ENCODE measurements at places on chromosomes 5 and 9.

DNA sequence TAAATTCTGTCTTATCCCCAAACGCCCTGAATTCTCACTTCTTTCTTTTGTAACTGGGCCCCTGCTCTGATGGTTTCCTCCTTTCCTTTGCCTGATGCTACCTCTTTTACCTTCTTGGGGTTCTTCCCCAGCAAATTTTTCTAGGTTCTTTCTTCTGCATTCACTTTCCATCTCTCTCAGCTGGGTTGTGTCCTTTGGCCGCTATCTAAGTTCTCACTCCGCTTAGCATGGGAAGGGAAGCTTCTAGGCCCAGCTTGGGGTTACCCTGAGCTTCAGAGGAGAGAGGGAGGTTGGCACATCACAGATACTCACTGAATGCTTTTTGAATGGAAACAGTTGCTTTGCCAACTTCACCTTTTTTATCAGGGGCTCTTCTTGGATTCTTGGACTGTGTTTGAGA is 17.0 kb downstream of the PALM2AKAP2 start:
- no peak for DNase-seq

- no peak for DNase-seq
Measured at GRCh38 chr9:70406434-70406862, 8.0 kb downstream of the KLF9 start.

- DNase-seq: no peak
Measured at GRCh38 chr5:118553662-118554061, 434.7 kb downstream of the DTWD2 start.

DNA sequence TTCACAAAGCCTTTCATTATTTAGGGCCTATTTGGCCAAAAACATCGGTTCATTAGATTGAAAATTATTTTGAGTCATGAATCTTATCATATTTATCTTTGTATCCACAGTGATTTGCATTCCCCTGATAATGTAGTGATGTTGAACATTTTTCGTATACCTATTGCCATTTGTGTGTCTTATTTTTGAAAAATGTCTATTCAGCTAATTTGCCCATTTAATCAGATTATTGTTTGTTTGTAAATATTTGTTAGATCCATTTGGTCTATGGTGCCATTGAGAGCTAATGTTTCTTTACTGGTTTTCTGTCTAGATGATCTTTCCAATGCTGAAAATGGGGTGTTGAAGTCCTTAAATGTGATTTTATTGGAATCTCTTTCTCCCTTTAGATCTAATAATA is 439.2 kb upstream of the TYRP1 start:
- DNase-seq: no peak

- no peak for DNase-seq
Measured at GRCh38 chr5:180139731-180140055, 68.1 kb upstream of the RNF130 start.

DNA sequence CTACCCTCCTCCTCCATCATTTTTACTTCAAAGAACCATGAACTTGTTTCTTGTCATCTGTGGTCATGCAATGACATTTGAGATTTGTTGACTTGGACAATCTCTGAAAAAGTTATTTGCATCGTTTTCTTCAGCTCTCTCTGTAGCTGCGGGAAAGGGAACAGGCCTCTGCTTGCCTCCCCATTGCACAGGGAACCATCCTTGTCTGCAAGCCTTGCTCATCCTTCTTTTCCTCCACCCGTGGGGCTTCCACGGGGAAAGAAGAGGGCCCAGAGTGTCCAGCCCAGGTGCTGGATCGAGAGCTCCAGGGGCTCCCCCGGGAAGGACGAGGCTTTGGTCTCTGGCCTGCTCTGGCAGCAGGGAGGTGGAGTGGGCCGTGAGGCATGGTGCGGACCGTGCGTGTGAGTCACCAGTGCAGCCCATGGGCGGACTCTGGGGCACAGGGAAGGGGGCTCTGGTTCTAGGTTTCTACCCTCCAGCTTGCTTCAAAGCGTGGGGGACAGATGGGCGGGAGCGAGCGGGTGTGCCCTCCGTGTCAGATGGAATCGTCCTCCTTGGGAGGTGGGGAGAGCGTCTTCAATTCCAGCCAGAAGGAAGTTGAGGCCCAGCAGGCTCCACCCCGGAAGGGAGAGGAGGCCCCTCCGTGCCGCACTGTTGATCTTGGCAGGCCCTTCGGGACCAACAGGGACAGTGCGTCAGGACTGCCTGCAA is 6.0 kb upstream of the IRX4 start:
- no peak for DNase-seq

DNA sequence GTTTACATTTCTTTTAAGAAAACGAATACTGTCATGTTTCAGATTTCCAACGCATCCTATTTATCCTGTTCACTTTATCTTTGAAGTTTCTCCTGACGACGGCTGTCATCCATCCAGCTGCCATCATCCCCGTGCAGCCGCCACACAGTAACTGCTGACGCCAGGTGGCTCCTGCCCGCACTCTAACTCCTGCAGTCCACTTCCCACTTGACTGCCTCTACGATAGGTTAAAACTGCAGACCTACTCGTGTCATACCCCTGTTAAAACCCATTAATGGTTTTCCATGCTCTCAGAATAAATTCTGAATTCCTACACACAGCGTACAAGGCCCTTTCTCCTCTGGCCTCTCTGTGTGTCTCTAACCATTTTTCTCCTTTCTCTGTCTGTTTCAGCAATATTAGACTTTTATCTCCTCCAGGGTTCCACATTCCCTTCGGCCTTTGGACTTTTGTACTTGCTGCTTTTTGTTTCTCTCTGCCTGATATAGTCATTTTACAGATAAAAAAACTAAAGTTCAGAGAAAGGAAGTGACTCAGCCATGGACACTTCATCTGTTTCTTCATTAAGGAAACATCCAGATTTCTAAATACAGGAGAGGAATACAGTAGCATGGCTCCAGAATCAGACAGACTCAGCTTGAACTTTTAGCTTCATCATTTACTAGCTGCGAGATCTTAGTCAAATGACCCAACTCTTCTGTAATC is 84.9 kb downstream of the ADAMTS12 start:
- no peak for DNase-seq

GRCh38 chr5:79297661-79298060 is 61.7 kb downstream of the JMY start:
- no peak for DNase-seq

DNA sequence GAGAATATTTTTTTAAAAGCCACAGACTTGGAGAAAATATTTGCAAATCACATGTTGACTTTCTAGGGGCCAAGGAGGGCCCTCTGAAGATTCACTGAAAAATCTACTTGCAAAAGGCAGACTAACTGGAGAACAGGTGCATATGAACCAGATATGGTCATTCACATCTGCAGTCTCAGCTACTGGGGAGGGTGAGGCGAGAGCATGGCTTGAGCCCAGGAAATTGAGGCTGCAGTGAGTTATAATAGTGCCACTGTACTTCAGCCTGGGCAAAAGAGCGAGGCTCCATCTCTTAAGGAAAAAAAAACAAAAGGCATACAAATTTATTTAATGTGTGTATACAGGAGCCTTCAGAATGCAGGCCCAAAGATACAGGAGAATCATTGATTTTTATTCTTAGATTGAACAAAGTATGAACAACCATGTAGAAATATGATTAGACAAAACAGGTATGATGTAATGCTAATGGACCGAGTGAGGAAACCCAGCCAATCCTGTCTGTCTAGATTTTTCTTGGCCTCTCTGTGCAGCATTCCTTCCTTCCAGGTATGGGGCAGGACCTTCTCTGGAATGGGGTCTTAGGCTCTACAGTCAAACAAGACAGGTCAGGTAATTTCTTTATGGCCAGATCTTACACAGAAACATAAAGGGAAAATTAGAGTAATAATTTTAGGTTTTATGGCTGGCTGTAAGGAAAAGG is 15.3 kb upstream of the SLC27A6 start:
- no peak for DNase-seq

DNA sequence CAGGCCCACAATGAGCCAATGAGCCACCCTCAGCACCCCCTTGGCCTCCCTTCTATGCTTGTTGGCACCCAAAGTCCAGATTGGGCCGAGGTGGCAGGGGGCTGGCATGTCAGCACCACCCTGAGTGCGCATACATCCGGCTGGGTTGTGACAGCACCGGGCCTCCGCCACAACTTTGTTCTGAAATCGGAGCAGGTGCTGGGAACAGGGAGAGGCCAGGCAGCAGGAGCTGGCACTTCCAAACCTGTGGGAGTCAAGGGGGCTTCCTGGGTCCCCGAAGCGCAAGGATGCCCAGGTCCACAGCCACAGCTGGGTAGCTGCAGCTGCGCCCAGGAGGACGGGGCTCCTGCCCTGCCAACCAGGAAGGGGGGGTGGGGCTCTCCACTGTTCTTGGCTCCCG is 1911.9 kb upstream of the WWC1 start:
- DNase-seq: no peak

DNA sequence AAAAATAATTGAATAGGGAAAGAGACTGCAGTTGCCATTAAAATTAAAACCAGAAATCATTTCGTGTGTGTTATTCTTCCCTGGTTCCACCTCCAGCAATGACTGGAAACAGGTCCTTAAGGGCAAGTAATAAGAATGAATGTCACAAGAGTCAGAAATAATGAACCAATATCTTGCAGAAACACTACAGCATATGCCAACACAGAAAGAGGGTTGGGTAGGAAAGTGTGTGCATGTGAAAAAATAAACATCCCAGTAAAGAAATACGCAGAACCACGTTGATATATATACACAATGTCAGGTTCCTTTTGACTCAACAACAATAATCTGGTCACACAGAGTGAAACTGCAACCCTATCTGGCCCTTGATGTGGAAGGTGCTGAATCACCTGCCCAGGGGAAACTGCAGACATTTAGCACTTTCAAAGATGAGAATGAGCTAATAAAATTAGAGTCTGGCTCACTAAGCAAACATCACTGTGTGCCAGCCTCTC is 15.0 kb downstream of the HMHB1 start:
- DNase-seq: no peak

- no peak for DNase-seq
Measured at GRCh38 chr9:118985851-118986250, 383.4 kb downstream of the BRINP1 start.

GRCh38 chr9:100761276-100761802 is 183.5 kb downstream of the CAVIN4 start:
- DNase-seq: no peak

- no peak for DNase-seq
Measured at GRCh38 chr5:113255579-113256386, 179.0 kb downstream of the TSSK1B start.

- DNase-seq: no peak
Measured at GRCh38 chr5:107157809-107158208, 512.9 kb downstream of the EFNA5 start.

DNA sequence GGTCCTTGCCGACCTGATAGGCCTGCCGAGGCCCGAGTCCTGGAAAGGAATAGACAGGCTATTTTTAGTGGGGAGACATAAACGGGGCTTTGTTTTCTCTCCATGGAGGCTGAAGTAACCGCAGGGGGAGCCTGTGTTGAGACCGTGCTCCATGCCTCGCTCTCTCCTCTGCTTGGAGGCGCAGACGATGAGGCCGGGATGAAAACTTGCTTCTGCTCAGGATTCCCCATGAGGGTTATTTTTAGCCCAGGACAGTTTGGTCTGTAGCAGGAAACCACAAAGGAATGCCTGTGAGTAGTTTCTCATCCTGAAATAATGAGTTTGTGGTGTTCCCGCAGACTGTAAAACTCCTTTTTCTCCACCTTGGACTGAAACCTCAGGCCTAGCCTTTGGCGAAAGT is 81.9 kb upstream of the RARS1 start:
- DNase-seq: no peak

DNA sequence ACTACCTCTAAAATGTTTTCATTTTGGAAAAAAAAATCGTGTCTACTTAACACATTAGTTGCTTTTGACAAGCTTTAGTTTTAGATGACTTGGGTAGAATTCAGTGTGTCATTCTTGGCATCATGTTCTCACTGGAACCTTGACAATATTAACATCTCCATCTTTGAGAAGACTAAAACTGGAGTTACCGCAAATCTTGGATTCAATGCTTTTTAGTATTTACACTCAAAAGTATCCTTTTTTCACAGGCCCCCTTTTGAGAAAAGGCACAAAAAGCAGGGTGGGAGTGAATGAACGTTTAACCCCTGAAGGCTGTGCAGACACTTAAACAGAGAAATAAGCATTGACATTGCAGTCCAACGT is 549.1 kb downstream of the CSNK1G3 start:
- DNase-seq: no peak

DNA sequence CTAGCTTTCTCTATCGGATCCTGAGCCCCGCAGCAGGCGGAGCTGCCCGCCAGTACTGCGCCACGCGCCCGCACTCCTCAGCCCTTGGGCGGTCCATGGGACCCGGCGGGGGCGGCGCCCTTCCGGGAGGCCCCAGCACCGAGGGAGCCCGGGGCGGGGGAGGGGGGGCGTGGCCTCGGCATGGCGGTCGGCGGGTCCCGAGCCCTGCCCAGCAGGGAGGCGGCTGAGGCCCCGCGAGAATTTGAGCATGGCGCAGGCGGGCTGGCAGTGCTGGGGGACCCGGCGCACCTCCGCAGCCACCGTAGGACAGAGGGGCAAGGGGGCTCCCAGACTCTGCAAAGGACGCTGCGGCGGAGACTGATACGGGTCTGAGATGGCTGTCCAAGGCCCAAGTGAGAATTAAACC is 6.8 kb downstream of the ZDHHC11B start:
- DNase-seq: no peak

DNA sequence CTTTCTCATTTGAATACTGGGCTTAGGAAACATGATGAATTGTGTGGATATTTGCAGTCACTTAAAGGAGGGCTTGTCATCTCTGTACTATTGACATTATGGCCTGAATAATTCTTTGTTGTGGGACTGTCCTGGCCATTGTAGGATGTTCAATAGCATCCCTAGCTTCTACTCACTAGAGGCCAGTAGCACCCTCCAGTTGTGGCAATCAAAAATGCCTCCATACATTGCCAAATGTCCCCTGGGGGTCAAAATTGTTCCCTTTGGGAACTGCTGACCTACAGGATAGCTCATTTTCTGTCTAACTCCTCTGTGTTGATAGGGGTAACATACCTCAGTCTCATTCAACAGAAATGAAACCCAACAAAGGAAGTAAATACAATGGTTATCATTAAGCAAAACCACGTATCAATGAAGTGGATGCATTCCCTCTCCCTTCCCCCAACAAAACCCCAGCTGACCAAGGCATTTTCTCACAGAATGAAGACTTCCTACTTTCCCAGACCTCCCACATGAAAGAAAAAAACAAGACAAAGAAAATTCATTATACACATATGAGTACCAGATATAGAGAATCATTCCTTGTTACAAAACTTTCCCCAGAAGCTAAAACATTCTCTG is 18.1 kb downstream of the FYB1 start:
- no peak for DNase-seq

GRCh38 chr9:113176803-113177202 is 26.0 kb downstream of the SLC31A2 start:
- no peak for DNase-seq

Data from ovary (tissue), 10 donors.